ENCODE measurements at places on chromosomes 1 and 21.

DNA sequence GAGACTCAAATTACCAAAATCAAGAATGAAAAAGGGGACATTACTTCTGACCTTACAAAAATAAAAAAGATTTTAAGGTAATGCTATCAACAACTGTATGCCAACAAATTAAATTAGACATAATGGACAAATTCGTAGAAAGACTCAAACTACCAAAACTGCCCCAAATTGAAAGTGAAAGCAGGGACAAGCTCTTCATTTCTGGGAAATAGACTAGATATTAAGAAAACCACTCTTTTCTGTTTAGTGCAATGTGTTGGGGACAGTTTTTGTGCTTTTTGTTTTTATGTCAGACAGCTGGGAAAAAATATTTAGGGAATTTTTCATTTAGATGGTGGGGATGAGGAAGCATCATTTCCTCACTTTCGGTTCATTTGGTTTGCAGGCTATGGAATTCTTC is 4.9 kb upstream of the GBP1 start:
- no peak for DNase-seq

DNA sequence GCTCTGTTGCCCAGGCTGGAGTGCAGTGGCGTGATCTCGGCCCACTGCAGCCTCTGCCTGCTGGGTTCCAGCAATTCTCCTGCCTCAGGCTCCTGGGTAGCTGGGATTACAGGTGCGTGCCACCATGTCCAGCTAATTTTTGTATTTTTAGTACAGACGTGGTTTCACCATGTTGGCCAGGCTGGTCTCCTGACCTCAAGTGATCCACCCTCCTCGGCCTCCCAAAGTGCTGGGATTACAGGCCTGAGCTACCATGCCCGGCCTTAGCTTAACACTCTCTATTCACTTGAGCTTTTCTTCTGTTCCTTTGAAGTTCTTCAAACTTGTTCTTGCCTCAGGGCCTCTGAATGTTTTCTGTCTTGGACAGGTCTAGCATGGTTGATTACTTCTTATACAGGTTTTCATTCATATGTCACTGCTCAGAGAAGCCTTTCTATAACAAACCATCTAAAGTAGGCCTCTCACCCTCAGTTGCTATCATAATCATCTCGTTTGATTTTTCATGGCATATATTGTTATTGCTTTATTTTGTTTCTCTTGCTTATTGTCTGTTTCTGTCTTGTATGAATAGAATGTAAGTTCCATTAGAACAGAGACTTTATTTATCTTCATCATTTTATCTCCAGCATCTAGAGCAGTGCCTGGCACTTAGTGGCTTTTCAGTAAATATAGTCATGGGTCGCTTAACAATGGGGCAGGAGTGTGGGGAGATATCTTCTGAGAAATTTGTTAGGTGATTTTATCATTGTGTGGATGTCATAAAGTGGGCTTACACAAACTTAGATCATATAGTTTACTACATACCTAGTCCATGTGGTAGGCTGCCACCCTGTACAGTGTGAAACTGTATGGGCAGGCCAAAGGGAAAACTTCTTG is 12.1 kb downstream of the OSBPL9 start:
- DNase-seq, result no peak

DNA sequence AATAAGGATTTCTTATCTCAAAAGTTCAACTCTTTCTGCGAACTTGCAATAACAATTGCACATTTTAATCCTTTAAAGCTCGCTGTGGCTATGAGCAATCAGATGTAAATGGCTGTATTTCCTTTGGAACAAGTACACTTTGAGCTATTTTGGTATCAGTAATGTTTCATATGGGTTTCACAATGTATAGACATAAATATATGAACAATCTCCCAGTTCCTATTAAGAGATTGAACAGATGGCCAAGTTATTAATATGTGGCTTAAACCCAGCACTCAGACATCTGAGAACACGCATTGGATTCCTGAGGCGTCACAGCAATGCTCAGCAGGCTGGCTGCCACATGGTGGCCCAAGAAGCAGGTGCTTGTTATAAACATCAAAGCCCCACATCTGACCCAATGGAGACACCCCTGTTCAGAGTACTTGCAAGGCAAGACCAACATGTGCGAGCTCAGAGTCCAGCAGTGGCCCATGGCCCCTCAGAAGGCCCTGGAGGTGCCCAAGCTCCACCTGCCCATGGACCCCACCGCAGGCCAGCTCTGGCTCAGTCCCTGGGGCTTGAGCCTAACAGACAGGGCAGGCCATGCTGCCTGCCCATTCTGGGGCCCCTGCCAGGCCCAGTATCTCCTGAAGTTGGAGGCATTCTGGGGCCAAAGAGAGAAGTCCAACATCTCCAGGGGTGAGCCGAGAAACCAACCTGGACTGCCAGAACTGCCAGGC is 23.7 kb downstream of the PSMG1 start:
- no peak for DNase-seq

- no peak for DNase-seq
Observed at GRCh38 chr1:235652364-235652763, 2.8 kb upstream of the GNG4 start.

GRCh38 chr21:16420031-16420724 is 690.4 kb downstream of the USP25 start:
- DNase-seq, result no peak

DNA sequence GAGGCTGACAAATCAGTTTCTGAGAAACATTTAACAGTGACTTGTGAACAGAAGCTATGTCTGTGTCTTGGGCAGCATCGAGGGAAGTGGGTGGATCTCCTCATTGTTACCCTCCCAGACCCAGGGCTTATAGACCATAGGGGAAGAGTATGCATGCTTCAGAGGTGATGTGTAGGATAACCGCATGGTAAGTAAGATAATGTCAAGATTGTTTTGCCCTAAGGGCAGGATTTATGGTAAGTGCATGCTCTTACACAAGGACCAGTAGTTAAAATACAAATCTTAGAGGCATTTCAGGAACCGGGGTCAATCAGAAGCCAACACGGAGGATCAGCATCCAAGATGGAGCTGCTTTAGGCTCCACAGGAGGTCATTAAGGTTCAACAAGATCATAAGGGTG is 7.7 kb upstream of the PRMT2 start:
- DNase-seq, result no peak

DNA sequence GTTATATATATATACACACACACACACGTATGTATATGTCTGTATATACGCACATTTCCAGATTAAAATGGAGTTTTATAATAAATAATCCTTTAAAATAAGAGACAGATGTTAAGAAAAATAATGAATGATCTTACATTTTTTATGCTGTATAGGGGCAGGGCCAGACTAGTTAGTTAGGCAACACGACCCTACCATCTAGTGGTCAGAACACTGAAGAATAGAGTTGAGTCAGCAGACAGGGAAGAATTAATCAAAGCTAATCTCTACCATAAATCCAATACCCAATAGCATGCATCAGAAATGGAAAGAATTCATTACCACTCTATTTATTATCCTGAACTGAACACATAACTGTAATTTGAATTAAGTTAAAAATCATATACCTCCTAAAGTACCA is 156.7 kb downstream of the BRINP3 start:
- DNase-seq, result no peak

DNA sequence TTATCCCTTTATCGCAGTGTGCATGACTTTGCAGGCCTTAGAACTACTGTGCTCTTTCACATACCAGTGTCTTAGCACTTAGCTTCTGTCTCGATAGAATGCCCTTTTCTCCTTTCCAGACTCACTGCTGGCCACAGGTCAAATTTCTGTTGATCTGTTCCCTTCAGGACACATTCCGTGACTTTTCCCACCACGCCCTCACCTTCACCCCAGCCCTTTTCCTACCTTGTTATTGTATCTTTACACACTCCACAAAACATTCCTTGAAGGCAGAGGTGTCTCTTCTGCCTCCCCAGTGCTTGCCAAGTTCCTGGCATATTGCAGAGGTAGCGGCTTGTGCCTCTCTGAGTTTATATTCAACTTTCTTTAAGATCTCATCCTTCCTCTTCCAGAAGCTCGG is 3.7 kb upstream of the IGSF9 start:
- DNase-seq, result no peak
